MCF 10A (cell line): ENCODE measurements at places on chromosomes 16 and 17. TPM values are rescaled to one million over a fixed set of nuclear protein-coding genes. Genes with fewer than 3 reads are reported as not detected.
A peak's percentile ranks its signal among the peaks of the same experiment; 100 is the strongest.

The MT1H gene
- not detected in 2 replicates for total RNA-seq

The TBC1D28 gene
- total RNA-seq = not detected in 2 replicates

The UTS2R gene
- total RNA-seq = not detected in 2 replicates

The MYO15A gene
- total RNA-seq = 0.20 and 1.1 TPM in 2 replicates

The SCGB1C2 gene
- not detected in 2 replicates for total RNA-seq

The P2RX5 gene
- 4.8 and 4.9 TPM in 2 replicates for total RNA-seq

The PRR35 gene
- not detected in 2 replicates for total RNA-seq

The FBXW10 gene
- total RNA-seq = 0.22 and 0.23 TPM in 2 replicates

The ASB16 gene
- not detected in 2 replicates for total RNA-seq

The PLLP gene
- total RNA-seq = 3.9 and 6.1 TPM in 2 replicates

DNA sequence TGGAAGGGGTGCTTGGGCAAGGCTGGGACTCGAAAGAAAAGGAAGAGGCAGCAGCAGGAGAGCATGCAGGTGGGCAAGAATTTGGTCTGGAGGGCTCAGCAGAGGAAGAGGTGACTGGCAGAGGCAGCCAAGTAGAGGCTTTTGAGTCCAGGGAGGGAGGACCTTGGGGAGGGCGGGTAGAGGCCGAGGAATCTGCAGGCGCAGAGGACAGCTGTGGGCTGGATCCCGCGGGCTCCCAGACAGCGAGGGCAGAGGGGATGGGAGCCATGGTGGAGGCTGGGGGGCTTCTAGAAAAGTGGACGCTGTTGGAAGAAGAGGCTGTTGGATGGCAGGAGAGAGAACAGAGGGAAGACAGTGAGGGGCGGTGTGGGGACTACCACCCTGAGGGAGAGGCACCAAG is 2.9 kb downstream of the APOBR start:
- H3K4me3 ChIP-seq = no peak overlapping the region
- DNase-seq = no peak
- H3K27me3 ChIP-seq = peaks cover 13% of the 10 kb centered on the region
- H3K36me3 ChIP-seq = no peaks in the 10 kb centered on the region
- no peaks in the 10 kb centered on the region for H3K4me1 ChIP-seq

DNA sequence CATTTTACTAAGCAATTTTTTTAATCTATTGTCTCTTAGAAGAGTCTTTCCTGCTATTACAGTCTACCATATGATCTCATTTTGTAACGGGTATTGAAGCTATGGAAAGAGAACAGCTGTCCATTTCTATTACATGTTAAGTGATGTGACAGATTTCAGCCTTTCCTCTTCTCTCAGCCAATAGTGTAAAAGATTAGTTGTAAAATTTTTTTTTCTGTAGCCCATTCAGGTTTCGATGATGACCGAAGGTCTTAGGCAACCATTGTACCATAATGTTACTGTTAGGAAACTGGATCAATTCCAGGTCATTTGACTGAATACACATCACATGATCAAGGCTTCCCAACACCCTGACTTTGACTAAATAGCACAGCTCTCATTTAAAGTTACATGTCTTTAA is 147.6 kb upstream of the HLF start:
- DNase-seq = peak; percentile 27
- H3K36me3 ChIP-seq = no peaks in the 10 kb centered on the region
- no peak overlapping the region for H3K27ac ChIP-seq
- no peaks in the 10 kb centered on the region for H3K27me3 ChIP-seq
- no peak overlapping the region for H3K4me3 ChIP-seq
- H3K4me1 ChIP-seq = no peaks in the 10 kb centered on the region

DNA sequence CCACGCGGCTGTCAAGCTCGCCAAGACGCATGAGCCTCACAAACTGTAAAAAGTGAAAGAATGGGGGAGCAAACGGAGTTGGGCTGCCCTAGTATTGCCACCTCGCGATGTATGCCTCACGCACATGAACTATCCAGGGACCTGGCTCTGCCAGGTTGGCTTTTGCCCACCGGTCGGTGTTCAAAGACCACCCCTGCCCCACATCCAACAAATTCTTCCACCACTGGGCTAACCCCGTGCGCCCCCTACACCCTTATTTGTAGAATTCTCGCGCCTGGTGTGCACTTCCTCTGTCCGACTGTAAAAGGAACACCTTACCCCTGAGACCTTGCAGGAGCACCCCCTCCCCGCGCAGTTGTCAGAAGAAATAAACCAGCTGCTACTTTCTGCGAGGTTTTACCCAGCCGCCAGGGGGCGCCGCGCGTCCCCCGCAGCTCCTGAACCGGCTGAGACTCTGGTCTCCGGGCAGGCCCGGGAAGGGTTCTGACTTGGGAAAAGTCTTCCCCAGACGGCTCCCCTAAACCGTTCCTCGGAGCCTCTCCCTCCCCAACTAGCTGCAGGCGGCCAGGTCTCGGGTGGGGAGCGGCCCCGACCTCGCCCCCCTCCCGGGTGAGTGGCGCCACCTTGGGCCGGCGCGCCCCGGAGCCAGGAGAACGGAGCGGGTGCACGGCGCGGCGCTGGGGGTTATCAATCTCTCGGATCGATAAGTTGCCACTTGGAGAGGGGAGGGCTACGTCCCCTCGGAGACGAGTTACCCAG is 1.7 kb upstream of the ZNF423 start:
- H3K36me3 ChIP-seq = no peaks in the 10 kb centered on the region
- peak; percentile 35 for DNase-seq
- peak overlapping the region; percentile 69 for H3K4me3 ChIP-seq
- no peak overlapping the region for H3K27ac ChIP-seq
- H3K4me1 ChIP-seq = peaks cover 4% of the 10 kb centered on the region
- peaks cover 68% of the 10 kb centered on the region for H3K27me3 ChIP-seq

DNA sequence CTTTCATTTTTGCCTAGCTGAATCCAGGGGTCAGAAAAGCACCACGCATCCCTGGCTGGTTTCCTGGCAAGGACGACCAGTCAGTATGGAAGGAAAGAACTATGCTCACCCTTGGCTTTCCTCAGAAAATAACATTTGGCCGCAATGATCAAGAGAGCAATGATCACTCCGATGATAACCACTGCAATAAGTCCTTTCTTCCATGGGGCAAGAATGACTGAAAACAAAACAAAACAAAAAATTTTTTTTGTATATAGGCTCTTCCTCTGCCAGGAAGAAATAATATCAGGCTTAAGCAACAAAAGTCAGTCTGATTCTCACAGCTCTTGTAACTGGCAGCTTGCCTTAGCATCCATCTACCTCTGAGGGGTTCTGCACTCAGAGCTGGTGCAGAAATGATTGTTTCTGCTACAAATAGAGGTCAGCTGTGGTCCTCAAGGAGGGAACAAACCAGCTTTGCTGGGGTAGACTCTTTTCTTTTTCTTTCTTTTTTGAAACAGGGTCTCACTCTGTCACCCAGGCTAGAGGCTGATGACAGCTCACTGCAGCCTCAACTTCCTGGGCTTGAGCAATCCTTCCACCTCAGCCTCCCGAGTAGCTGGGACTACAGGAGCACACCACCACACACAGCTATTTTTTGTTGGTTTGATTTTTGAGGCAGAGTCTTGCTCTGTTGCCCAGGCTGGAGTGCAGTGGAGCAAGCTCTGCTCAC is 35.7 kb downstream of the PECAM1 start:
- no peaks in the 10 kb centered on the region for H3K27me3 ChIP-seq
- H3K4me1 ChIP-seq = peaks cover 31% of the 10 kb centered on the region
- no peak overlapping the region for H3K4me3 ChIP-seq
- peaks cover 6% of the 10 kb centered on the region for H3K36me3 ChIP-seq

GRCh38 chr17:44584443-44584842 is 27.2 kb downstream of the FZD2 start:
- no peak for DNase-seq
- H3K27me3 ChIP-seq = peaks cover 24% of the 10 kb centered on the region
- no peaks in the 10 kb centered on the region for H3K36me3 ChIP-seq
- H3K4me3 ChIP-seq = no peak overlapping the region
- peaks cover 15% of the 10 kb centered on the region for H3K4me1 ChIP-seq

DNA sequence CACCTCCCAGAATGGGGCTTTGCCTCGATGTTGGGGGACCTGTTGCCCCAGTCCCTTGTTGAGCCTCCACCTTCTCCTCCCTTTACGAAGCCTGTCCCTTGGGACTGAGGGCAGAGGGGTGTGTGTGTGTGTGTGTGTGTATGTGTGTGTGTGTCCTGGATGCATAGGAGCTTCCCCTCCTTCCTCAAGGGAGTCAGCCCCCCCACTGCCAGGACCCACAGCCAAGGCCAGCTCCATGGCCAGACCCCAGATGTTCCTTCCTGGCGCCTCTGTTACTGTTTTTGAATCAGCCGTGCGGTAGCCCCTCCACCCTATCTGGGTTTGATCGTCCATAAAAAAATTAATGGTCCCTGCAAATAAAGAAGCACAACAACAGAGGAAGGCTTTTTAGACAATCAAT is 17.7 kb upstream of the DOK4 start:
- H3K27me3 ChIP-seq = peaks cover 16% of the 10 kb centered on the region
- H3K36me3 ChIP-seq = no peaks in the 10 kb centered on the region
- no peak for DNase-seq
- H3K4me1 ChIP-seq = no peaks in the 10 kb centered on the region

DNA sequence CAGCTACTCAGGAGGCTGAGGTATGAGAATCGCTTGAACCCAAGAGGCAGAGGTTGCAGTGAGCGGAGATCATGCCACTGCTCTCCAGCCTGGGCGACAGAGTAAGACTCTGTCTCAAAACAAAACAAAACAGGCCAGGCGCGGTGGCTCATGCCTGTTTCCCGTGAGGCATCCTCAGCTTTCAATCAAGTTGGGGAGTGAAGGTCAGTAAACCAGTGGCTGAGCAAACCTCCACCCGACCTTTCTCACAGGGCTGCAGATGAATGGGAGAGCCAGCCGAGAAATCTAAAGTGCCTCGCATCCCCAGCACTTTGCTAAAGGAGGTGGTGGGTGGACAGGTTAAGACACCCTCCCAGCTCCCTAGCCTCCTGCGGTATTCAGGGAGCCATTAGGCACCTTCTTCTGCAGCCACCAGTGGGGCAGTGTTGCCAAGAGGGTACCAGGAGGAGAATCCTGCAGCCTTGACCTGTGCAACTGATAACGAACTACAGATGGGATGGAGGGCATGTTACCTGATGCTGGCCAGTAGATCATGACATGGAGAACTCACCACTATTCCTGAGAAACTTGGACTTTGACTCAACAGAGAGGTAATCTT is 59.0 kb downstream of the KPNA2 start:
- peaks cover 5% of the 10 kb centered on the region for H3K4me1 ChIP-seq
- H3K27me3 ChIP-seq = no peaks in the 10 kb centered on the region
- H3K36me3 ChIP-seq = no peaks in the 10 kb centered on the region
- DNase-seq = no peak
- H3K4me3 ChIP-seq = no peak overlapping the region
- no peak overlapping the region for H3K27ac ChIP-seq

GRCh38 chr16:828891-829290 is 28.4 kb upstream of the GNG13 start:
- peaks cover 10% of the 10 kb centered on the region for H3K27me3 ChIP-seq
- no peaks in the 10 kb centered on the region for H3K4me1 ChIP-seq
- H3K27ac ChIP-seq = no peak overlapping the region
- no peak for DNase-seq

DNA sequence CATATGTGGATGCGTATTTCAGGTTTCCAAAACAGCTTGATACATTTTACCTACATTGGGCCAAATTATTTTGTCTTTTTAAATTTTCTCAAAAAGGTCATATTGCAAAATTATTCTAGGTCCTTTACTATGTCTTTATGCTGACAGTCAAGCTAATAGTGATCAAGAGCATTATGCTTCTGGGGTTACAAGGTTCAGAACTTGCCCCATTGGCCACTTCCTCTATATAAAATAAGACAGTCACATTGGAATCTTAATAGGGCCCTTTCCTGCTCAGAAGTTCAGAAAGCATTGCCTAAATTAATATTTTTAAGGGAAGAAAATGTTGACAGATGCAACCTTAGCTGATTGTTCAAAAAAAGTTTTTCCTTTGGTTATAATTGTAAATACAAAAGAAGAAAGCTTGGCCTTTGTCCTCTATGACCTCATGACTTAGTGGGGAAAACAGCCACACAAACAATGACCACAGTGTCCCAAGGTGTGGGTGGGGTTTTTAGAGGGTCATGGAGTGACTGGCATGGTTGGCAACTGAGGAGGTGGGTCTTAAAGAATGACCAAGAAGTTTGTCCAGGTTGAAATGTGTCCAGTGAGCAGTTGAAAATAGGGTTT is 11.8 kb upstream of the RAB11FIP4 start:
- no peaks in the 10 kb centered on the region for H3K27me3 ChIP-seq
- no peak overlapping the region for H3K4me3 ChIP-seq
- no peaks in the 10 kb centered on the region for H3K4me1 ChIP-seq
- peaks cover 42% of the 10 kb centered on the region for H3K36me3 ChIP-seq
- H3K27ac ChIP-seq = no peak overlapping the region

DNA sequence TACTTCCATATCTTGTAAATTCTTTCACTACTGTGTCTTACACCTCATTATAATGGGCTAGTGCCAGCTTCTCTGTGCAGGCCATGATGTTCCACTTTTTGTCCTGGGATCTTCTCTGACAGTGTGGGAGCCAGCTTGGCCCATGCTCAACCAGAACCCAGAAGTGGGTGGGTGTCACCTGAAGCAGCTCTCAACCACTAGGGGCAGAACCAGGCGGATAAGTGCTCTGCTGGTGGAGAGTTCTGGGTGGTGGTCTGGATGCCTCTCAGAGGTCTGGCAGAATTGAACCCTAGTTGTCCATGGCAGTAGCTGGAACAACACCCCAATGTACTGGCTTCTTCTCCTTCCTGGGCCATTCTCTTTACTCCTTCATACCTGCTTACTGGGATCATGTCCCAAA is 254.1 kb upstream of the N4BP1 start:
- H3K4me1 ChIP-seq = peaks cover 6% of the 10 kb centered on the region
- peaks cover 15% of the 10 kb centered on the region for H3K27me3 ChIP-seq

DNA sequence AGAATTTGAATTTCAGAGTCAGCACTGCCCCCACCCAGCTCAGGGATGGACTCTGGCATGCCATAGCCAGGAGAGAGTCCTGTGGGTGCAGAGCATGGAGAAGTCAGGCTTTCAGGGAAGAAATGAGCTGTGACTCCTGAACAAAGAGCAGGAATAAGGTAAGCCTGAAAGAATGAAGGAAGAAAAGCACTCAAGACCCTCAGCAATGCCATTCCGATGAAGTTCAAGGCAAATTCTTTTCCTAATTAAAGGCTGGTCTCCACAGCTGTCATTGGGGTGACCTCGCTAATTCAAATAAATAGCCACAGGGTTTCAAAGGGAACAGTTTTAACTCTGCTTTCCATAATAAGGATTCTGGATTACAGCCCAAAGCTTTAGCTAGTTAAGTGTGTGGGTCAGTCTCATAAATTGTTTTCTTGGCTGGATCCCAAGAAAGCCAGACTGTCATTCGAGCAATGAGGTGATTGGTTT is 31.7 kb downstream of the TOM1L2 start:
- no peak overlapping the region for H3K27ac ChIP-seq
- DNase-seq = no peak
- H3K36me3 ChIP-seq = no peaks in the 10 kb centered on the region
- no peak overlapping the region for H3K4me3 ChIP-seq

DNA sequence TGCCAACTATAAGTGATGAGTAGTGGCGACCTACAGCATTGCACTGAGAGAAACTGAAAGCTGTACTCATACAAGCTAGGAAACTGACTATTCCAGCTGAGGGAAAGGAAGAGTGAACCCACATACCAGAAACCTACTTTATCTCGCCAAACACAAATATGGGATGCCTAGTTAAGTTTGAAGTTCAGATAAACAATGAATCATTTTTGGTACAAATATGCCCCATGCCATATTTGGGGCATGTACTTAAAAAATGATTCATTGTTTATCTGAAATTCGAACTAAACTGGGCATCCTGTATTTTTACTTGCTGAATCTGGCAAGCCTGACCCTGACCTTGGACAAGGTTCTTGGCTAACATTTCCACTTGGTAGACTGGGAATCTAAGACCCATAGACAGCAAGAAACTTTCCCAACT is 527.8 kb upstream of the PSMD7 start:
- H3K4me3 ChIP-seq = no peak overlapping the region
- H3K27ac ChIP-seq = no peak overlapping the region
- H3K4me1 ChIP-seq = peaks cover 12% of the 10 kb centered on the region
- H3K36me3 ChIP-seq = no peaks in the 10 kb centered on the region
- DNase-seq = peak; percentile 48
- H3K27me3 ChIP-seq = peaks cover 20% of the 10 kb centered on the region
